Epithelial cell of esophagus (primary cell): ENCODE measurements at places on chromosomes 12 and 14.

DNA sequence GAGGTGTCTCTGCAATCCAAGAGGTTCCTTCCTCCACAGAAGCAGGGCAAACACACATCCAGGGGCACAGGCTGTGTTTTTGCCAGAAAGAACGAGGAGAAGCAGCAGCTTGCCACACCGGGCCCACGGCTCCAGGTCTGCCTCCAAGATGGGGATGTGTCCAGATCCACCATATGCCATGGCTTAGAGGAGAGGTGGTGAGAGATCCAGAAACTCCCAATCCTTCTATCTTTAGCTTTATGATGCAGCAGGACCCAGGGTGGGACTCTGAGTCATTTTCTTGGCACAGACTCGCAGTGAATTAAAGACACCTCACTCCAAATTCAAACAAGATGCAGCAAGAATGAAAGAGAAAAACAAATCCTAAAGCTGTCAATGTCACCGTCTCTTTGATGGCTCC lies 481.4 kb upstream of the TMEM132C start:
- no peak for DNase-seq

- DNase-seq, result peak; percentile 46
Observed at GRCh38 chr14:96567289-96567899, 65.2 kb downstream of the PAPOLA start.

DNA sequence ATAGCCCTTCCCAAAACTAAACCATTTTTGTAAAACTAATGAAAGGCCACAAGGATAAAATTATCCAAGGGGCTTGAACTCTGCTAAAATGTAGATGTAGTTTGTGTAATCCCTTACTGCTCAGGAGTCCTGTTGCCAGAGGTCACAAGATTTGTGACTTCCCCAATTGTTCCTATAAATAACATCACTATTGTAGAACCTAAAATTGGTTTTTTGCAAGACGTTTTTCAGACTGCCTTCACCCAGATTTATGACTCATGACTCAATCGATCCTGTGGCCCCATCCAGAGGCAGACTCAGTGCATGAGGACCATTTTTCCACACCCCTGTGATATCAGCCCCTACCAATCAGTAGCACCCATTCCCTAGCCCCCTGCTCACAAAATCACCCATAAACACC lies 61.5 kb upstream of the RASSF8 start:
- DNase-seq, result no peak

DNA sequence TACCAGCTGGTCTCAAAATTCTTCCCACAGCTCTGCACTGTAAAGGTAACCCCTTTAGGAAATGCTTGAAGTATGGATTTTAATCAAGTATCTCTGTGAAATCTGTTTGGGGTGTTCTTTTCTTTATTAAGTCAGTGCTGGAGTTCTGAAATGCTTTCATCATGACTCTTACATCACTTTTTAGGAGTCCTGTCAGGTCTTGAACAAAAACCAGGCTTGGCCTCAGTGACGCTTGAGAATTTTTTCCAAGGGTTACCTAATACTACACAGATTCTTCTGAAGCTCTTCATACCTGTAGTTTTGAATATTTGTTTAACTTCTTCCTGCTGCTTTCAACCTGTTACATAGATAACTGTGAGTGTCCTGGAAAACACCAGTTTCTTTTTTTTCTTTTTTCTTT lies 47.0 kb upstream of the KCNH3 start:
- peak; percentile 95 for DNase-seq

DNA sequence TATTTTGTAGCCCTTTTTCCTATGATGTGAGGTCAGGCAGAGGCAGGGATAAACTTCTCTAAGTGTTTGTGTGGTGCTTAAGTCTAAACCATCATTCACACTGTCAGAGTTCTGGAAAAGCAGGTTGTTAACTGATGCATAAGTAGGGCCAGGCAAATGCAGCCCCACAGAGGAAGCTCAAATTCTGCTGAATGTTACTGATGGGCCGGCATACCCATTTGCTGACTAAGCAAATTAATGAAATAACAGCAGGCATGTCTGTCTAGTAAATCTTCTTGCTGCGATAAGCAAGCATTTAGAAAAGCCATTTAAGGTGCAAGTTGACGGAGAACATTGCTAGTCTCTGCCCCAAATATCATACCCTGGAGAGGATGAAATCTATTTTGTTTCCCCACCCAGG lies 523.2 kb upstream of the CCDC196 start:
- DNase-seq, result no peak

- DNase-seq, result no peak
Observed at GRCh38 chr12:95202691-95203486, 14.4 kb downstream of the FGD6 start.

DNA sequence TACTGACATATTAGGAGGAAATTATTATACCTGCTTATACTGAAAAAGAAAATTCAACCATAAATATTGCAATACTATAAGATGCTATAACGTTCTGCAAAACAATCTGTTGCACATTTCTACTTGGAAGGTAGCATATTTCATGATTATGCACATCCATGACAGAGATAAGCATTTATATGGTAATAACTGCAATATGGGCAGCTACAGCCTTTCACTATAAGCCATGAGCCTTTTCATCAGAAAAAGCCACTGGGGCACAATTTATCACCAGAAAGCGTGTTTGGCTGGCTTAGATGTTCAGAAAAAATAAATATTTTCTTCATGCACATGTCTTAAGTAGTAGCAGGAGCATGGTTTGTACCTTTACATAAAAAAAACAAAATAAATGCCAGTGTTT lies 340.7 kb downstream of the GALC start:
- no peak for DNase-seq

- DNase-seq, result no peak
Observed at GRCh38 chr14:69441948-69442347, 42.6 kb upstream of the PLEKHD1 start.

DNA sequence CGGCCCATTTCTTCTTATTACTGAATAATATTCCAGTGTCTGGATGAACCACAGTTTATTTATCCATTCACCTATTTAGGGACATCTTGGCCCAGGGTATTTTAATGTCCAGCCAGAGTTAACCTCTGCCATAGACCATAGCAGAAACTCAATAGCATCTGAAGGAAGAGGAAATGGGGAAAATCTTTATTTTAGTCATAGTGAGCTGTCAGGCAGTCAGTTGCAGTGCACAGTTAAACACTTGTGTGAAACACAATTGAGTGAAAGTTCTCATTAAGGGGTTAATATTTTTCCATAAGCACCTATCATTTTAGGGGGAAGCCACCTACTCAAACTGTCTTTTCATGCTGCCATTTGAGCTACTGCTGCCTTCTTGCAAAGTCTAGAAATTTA lies 197.3 kb upstream of the PPFIA2 start:
- no peak for DNase-seq

GRCh38 chr12:67758521-67758920 lies 110.0 kb downstream of the DYRK2 start:
- no peak for DNase-seq

DNA sequence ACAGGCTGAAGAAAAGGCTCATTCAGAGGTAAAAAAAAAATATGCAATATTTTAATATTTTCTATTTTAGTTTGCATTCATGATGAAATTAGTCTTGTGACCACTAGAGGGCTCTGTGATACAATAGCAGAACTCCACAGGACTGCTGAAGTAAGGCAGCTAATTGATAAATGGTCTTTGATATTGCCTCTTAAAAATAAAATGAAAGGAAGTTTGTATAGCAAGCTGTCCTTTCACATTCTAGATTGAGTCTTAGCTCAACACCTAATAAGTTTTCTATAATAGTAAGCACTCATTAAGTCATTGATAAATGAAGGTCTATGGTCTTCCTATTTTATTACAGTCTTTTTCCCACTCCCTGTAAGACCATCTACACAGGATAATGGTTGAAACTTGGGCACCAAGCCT lies 315.7 kb downstream of the NAV3 start:
- DNase-seq, result peak; percentile 43

- no peak for DNase-seq
Observed at GRCh38 chr12:70486588-70486987, 120.5 kb downstream of the KCNMB4 start.

DNA sequence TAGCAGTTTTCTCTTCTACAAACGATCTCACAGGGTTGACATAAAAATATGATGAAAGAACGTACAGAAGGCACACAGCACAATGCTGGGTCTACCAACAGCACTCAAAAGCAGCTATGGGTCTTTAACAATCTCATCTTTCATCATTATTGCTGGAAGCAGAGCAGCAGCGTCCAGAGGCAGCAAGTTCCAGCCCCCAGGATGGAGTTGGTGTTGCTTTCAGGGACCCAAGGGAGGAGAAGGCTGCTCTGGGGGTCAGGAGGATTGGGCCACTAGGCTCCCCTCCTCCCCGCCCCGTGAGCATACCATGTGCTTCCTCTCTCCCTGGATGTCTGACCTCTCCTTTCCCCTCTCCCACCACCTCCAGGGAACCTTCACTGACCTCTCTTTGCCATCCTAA lies 13.3 kb downstream of the KCTD10 start:
- no peak for DNase-seq

DNA sequence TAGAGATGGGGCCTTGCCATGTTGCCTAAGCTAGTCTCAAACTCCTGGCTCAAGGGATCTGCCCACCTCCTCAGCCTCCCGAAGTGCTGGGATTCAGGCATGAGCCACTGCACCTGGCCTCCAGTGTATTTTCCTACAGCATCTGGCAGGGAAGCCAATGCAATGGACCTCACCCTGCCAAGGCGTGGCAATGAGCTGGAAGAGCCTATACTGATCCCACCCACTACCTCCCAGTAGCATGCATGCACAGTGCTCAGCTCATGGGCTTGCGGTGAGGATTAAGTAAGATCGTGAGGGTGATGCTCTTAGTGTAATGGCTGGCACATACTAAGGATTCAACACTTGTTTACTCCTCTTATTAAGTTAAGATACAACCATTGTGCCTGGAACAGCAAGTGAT lies 69.7 kb downstream of the PHLDA1 start:
- no peak for DNase-seq

GRCh38 chr14:36771028-36771640 lies 109.5 kb downstream of the PAX9 start:
- DNase-seq, result peak; percentile 68

GRCh38 chr14:86013641-86014040 lies 483.7 kb downstream of the FLRT2 start:
- DNase-seq, result peak; percentile 64

GRCh38 chr12:124625867-124626675 lies 58.7 kb upstream of the NCOR2 start:
- DNase-seq, result peak; percentile 62

DNA sequence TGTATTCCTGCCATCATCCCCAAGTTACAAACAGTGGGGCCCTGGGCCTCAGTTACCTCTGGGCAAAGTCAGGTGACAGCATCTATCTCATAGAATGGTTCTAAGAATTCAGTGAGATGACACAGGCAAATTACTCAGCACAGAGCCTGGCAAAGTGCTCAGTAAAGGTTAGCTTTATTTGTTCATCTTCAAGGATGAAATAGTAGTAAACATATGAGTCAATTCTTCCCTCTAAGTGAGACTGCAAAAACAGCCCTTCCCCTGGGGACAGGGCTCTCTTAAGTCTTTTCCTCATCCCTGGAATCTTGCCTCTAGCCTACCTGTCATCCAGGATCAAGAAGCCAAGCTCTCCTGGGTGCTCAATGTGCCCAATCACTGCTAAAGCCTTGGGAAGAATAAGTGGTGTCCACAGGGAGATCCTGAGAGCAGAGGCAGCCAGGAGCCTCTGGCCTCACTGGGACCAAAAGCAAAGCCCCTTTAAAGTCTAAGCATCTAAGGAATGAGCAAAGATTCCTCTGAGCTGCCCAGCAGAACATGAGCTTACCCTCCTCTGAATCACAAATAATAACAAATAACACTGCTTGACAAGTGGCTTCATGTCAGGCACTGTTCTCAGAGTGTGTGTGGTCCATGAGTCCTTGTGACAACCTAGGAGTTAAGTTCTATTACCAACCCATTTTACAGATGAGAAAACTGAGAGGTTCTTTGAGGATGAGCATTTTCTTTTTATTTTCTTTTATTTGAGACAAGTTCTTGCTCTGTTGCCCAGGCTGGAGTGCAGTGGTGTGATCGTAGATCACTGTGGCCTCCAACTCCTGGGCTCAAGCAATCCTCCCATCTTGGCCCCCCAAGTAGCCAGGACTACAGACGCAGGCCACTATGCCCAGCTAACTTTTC lies 12.1 kb downstream of the NUAK1 start:
- peak; percentile 89 for DNase-seq

GRCh38 chr12:16392846-16393535 lies 45.5 kb downstream of the MGST1 start:
- DNase-seq, result no peak

GRCh38 chr12:47509398-47509851 lies 196.4 kb downstream of the RPAP3 start:
- DNase-seq, result peak; percentile 93

GRCh38 chr14:106209755-106210154 lies 683.4 kb downstream of the TMEM121 start:
- no peak for DNase-seq

DNA sequence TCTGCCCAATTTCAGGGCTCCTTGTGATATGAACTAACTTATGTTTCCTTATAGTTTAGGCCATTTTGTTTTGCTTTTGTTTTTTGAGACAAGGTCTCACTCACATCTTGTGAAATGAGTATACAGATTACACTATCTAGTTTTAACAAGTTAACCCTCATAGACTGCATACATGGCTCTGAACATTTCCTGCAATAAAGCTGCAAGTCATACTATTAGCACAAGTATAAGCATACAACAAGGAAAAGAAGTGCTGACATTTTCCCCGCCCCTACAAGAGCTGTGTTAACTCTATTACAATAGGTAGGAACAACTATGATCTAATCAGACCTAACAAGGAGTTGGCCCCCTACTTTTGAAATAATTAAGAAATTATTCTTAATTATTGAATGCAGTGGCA lies 35.9 kb downstream of the CCDC177 start:
- DNase-seq, result no peak

- no peak for DNase-seq
Observed at GRCh38 chr14:76763096-76764041, 2.1 kb downstream of the VASH1 start.

GRCh38 chr14:63949696-63950095 lies 96.9 kb downstream of the SYNE2 start:
- DNase-seq, result peak; percentile 25

DNA sequence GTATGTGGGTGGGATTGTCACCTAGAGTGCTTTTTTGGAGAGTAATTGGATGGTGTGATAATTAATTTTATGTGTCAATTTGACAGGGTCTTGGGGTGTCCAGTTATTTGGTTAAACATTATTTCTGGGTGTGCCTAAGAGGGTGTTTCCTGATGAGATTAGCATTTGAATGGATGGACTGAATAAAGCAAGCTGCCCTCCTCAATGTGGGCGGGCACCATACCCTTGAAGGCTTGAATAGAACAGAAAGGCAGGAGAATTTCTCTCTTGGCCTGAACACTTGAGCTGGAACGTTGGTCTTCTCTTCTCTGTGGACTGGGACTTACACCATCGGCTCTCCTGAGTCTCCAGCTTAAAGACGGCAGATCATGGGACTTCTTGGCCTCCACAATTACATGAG lies 28.8 kb upstream of the TCL1B start:
- DNase-seq, result no peak

GRCh38 chr12:124573839-124574786 lies 6.7 kb upstream of the NCOR2 start:
- DNase-seq, result no peak

DNA sequence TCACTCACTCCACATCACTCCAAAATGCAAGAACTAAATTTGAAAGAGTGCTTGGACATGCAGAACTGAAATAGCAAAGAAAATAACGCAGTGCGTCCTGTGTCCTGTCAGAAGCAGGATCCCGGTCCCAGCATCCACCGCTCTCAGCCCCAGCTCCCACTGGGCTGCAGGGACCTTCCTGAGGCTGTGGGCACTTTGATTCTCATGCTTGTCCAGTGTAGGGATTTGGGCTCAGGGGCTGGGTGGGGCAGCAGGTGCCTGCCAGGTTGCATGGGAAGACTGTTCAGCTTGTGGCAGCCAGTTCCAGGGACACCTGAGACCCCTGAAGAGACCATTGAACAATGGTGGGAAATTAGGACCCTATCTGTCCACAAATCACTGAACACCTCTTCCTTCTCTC lies 140.0 kb upstream of the FKBP4 start:
- DNase-seq, result no peak
